Gastrocnemius medialis (tissue), 4 donors: ENCODE measurements at places on chromosomes 6 and 20.

- no peak overlapping the region for H3K4me3 ChIP-seq
- H3K27me3 ChIP-seq = no peaks in the 10 kb centered on the region
- DNase-seq = no peak
- no peak overlapping the region for H3K27ac ChIP-seq
These were observed 374.0 kb upstream of the NOX3 start for GRCh38 chr6:155829646-155830045.

GRCh38 chr20:62749851-62750445 lies 41.3 kb downstream of the NTSR1 start:
- no peaks in the 10 kb centered on the region for H3K36me3 ChIP-seq
- no peak overlapping the region for H3K27ac ChIP-seq
- H3K27me3 ChIP-seq = no peaks in the 10 kb centered on the region
- no peak overlapping the region for H3K4me3 ChIP-seq
- H3K4me1 ChIP-seq = no peaks in the 10 kb centered on the region

DNA sequence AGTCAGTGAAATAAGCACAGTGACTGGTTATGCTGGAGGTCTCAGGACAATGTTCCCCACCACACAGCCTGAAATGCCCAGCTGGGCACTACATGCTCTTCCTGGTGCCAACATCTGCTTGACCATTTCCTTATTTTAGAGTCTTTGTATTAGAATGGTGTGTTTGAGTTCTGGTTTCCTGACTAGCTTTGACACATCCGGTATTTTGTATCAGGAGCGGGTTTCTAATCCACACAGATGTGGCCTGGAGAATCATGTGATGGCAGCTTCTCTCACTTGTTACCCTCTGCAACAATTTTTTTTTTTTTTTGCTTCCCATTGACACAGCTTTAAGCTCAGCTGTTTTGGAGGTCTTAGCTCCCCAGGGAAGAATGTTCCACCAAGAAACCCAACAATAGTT lies 164.5 kb upstream of the CST7 start:
- H3K27me3 ChIP-seq = peaks cover 6% of the 10 kb centered on the region
- no peaks in the 10 kb centered on the region for H3K4me1 ChIP-seq
- no peak overlapping the region for H3K27ac ChIP-seq
- no peak overlapping the region for H3K4me3 ChIP-seq

- H3K36me3 ChIP-seq = no peaks in the 10 kb centered on the region
- H3K27ac ChIP-seq = no peak overlapping the region
- peaks cover 6% of the 10 kb centered on the region for H3K27me3 ChIP-seq
These were observed 227.7 kb upstream of the RNF24 start for GRCh38 chr20:4243071-4243470.

- H3K36me3 ChIP-seq = no peaks in the 10 kb centered on the region
- DNase-seq = no peak
- no peaks in the 10 kb centered on the region for H3K4me1 ChIP-seq
- no peak overlapping the region for H3K4me3 ChIP-seq
- no peaks in the 10 kb centered on the region for H3K27me3 ChIP-seq
- H3K27ac ChIP-seq = no peak overlapping the region
These were observed 36.5 kb downstream of the PPP1R16B start for GRCh38 chr20:38842026-38842425.

- H3K4me3 ChIP-seq = no peak overlapping the region
- no peaks in the 10 kb centered on the region for H3K4me1 ChIP-seq
- no peaks in the 10 kb centered on the region for H3K27me3 ChIP-seq
- no peaks in the 10 kb centered on the region for H3K36me3 ChIP-seq
- no peak for DNase-seq
These were observed 307.5 kb upstream of the SULF2 start for GRCh38 chr20:48092596-48093280.

GRCh38 chr20:10313701-10314100 lies 95.1 kb downstream of the SNAP25 start:
- no peak overlapping the region for H3K4me3 ChIP-seq
- H3K4me1 ChIP-seq = no peaks in the 10 kb centered on the region
- H3K27ac ChIP-seq = no peak overlapping the region
- no peaks in the 10 kb centered on the region for H3K36me3 ChIP-seq

GRCh38 chr6:170210651-170211403 lies 80.1 kb downstream of the DLL1 start:
- no peaks in the 10 kb centered on the region for H3K36me3 ChIP-seq
- H3K4me1 ChIP-seq = no peaks in the 10 kb centered on the region

GRCh38 chr20:24673678-24674570 lies 204.5 kb downstream of the SYNDIG1 start:
- no peaks in the 10 kb centered on the region for H3K27me3 ChIP-seq
- no peaks in the 10 kb centered on the region for H3K36me3 ChIP-seq
- DNase-seq = no peak
- no peak overlapping the region for H3K27ac ChIP-seq
- H3K4me1 ChIP-seq = no peaks in the 10 kb centered on the region
- H3K4me3 ChIP-seq = no peak overlapping the region
